ENCODE measurements at places on chromosomes 1 and 21.

- DNase-seq: no peak
Observed at GRCh38 chr1:172934417-172934762, 116.4 kb downstream of the TNFSF18 start.

DNA sequence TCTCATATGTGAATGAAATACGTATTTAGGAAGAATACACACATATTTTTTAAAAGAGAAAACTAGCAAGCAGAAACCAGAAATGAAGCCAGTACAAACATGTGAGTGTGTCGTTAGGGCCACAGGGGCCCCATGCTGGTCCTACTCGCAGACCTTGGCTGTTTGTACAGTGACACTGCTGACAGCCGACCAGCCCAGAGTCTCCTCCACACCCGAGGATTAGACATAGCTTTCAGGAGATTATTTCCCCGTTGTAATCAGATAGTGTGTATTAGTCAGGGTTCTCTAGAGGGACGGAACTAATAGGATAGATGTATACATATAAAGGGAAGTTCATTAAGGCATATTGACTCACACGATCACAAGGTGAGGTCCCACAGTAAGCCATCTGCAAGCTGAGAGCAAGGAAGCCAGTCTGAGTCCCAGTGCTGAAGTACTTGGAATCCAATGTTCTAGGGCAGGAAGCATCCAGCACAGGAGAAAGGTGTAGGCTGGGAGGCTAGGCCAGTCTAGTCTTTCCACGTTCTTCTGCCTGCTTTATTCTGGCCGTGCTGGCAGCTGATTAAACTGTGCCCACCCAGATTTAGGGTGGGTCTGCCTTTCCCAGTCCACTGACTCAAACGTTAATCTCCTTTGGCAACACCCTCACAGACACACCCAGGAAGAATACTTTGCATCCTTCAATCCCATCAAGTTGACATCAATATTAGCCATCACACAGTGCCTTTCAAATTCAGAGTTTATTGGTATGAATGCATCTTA lies 51.2 kb downstream of the DIP2A start:
- DNase-seq: no peak

DNA sequence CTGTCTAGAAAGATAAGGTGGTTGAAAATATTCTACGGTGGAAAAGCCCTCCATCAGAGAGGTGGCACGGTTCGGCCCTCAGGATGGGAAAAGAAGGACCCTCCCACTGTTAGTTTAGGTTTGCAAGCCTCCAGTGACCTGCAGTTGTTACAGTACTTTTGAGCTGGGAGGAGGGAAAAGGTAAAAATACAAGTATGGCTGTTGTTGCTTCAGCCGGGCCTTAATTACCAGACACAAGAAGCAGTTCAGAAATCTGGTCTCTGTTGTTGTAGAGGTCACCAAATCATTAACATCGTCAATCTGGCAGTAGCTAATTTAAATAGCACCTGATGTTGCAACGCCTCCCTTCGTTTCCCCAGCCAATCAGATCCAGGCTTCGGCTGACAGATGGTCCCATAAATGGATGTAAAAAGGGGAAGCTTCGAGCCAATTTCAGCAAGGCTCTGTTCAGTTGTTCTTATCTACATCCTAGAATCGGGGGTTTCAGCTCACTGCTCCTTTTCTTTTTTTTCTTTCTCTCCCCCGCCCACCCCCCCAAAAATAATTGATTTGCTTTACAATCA lies at the start of gene ELAVL4:
ELAVL4 (plus strand) TSS at position 424 of the 563 bp plus-strand sequence. CDS start 270 bp downstream, outside the sequence.
- DNase-seq: no peak

- DNase-seq: no peak
Observed at GRCh38 chr21:17440969-17441368, 71.9 kb upstream of the CXADR start.

DNA sequence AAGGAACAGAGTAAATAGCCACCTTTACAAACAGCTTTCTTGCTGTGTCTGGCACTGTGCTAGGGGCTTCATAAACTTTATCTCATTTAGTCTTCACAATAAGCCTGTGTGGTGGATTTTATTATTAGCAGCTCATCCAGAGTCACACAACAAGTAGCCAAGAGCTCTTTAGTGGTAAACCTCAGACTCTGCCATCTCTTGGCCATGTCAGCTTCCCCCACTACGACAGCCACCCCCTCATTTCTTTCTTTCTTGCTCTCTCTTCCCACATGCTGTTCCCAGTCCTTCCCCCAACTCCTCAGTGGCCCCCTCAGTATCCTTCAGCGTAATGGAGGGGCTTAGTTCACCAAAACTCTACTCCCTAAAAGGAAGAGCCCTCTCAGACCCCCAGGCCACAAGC lies 1.2 kb upstream of the ZNF683 start:
- DNase-seq: no peak

DNA sequence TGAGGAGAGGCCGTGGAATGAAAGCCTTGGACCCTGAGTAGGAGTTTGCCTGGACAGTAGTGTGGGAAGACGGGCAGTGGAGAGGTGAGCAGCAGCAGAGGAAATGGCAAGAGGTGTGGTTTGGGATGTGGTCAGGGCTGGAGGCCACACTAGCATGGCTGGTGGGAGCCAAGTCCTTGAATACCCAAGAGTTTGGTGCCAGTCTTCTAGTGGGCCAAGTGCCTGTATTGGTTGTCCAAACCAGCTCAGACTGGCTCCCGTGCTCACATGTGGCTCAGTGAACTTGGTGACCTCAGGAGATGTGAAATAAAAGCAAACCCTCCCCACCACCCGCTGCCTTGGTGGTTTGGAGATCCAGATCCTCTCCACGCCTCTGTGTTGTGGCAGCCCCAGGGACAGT lies 2.4 kb downstream of the GUCA2A start:
- no peak for DNase-seq

DNA sequence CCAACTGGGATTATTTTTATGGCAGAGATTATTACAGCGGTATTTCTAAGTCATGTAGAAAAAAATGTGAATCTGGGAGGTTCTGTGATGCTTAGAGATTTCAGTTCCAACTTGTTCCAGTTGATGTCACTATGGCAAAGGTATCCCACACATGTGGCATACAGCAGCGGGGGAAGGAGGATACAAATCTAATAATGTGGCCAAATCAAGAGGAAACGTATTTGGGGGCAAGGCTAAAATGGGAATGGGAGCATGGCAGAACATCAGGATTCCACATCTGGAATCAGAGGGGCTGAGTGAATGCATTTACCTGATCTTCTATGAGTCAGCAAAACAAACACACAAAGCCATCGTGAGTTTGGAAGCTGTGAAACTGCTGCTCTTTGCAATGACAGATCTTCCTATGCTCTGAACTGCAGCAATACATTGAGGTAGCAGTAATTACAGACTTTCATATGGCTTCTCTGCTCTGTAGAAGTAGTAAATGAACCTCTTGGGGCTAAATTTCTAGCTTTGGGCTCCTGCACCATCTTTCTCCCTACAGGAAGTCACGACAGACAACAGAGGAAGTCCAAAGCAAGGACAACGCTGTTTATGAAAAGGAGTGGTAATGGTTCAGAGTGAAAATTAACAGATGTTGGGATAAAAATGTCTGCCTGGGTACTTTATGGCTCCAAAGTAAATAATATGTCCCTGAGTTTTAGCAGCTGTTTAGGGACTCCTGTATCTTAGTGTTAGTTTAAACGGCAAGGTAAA lies 55.5 kb downstream of the GABPA start:
- DNase-seq: no peak

- DNase-seq: no peak
Observed at GRCh38 chr1:93710499-93711453, 29.1 kb upstream of the BCAR3 start.

GRCh38 chr21:38980416-38981313 lies 174.9 kb downstream of the ETS2 start:
- DNase-seq: no peak

DNA sequence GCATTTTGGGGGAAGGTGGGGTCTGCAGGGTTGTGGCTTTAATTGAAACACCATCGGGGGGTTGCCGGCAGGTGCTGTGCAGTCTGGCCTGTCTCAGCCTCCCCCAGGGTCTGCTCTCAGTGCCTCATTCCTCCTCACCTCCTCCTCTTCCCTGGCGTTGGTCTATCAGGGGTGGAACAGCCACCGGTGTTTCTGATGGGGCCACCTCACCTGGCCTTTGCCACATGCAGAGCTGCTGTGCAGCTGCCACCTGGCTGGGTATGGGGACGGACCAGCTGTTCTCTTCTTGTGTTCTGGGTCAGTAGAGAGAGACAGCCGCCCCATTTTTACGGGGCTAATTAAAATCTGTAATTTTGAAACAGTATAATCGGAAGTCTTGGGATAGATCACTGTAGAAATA lies 53.9 kb downstream of the SPSB1 start:
- DNase-seq: no peak

DNA sequence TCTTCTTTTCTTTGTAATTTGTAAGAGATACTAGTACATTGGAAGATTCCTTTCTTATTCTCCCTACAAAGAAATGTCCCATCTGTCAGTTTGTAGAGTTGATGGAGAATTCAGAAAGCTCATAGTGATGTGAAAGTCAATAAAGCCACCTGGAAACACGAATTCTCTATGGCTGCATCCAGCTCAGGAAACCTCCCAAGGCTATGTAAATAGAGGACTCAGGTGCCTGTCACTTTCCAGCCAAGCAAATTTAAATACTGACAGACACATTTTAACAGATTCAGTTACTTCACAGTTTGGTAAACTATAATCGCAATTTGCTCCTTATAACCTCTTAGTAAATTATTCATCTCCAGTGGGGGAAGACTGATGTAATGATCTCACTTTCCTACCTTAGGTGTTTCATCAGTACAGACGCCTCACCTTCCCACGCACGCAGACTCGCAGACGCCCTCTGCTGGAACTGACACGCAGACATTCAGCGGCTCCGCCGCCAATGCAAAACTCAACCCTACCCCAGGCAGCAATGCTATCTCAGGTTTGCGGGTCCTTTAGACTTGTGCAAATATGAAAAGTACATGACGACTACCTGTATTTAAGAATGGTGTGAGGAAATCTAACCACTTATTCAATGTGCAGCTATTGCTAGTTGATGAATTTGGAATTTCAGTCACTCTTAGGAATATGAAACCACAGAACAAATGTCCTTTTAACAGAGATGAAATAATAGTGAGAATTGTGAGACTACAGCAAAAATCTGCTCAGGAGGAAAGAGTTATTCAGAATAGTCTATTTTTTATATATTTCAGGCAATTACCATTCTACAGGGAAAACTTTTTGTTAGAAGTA lies 60.6 kb downstream of the PTPRC start:
- DNase-seq: peak; percentile 57

GRCh38 chr1:18913065-18913835 lies 10.9 kb upstream of the ALDH4A1 start:
- DNase-seq: peak; percentile 60

GRCh38 chr1:213122514-213122929 lies 71.5 kb downstream of the RPS6KC1 start:
- DNase-seq: peak; percentile 49

DNA sequence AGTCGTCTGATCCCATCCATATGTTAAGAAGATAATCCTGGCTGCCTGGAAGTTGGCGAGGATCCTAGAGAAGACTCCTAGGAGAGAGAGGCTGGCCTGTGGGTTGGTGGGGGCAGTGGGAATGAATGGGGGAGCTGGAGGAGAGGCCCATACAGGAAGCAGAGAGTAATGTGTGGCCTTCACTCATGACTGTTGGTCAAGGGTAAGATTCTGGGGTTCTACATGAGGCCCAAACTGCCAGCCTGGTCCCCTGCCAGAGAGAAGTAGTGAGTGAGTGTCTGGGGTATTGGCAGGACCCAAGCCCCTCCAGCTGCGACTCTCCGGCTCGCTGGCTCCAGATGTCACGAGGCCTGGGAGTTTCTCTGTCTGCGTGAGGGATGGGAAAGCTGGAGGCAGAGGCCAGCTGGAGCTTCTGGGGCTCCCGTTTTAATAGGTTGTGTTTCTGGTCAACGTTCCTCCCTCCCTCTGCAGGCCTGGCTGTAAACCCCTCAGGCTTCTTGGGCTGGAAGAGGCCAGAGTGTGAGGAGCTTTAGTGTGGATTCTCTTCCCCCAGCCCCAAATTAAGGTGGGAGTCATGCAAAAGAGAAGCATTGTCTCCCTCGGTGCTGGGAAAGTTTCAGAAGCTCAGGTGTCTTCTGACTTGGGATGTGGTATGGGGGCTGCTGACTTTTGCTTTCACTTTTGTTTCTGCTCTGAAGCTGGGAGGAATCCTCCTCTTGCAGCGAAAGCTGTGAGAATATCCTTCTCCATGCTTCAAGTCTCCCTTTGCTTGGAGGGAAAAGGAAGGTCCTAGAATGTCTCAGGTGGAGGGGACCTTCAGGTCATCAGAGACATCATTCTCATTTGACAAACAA lies 2.6 kb downstream of the TMEM51 start:
- DNase-seq: no peak

DNA sequence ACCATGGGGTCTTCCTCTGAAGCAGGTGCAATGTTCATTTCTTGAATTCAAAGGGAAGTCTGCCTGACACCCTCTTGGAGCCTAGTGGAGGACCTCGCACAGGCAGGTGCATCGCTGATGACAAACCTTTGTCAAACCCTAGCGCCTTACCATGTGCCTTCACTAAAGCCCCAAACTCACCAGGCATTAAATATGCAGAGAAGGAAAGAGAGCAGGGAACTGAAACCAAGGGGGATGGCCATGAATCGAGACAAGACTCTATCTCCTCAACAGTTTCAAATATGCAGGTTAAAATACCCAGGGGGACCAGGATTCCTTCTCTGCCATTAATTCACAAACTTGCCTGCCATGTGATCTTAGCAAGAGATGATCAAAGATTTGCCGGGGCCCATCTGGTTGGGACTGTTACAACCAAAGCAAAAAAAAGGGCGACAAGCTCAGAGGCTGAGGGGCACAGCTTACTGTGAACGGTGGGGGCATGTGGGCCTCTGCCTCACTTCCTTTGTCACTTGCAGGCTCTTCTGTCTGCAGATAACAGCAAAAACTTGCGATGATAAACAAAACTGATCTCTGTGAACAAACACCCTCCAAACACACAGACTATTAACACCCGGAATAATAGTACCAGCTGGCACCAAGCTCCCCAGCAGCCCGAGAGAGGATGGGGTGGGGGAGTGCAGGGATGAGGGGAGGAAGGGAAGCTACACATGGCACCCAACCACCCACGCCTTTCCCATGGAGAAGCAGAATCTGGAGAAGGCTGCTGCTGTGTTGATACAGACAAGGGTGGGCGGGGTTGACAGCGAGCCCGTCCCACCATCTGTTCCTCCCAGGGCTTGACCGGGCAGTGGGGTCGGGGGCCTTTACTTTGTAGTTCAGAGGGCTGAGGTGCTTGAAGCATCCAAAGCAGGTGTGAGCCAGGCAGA lies 33.9 kb downstream of the TMEM63A start:
- peak; percentile 43 for DNase-seq

- no peak for DNase-seq
Observed at GRCh38 chr1:63922848-63923247, 149.0 kb downstream of the ROR1 start.

DNA sequence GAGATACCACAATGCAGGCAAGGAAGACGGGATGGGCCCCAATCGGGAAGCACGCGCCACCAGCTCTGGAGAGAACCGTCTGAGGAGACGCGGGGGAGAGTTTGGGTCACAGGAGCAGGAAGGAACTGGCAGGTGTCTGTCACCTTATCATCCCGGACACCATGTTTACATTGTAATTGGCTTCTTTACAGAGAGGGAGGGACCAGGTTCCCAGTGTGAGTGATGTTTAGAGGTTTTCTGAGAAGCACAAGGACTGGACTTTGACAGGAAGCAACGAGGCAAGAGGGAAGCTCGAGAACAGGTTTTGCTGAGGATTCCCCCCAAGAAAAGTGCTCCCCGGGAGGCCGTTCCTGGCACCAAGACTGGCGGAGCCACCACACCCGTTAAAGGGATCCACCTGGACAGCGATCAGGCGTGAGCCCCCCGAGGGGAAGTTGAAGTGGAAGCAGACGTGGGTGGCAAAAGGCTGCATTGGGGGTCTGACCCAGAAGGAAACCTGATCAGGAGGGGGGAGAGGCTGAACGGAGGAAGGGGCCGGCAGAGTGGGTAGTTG lies 957 bp downstream of the EPS15 start:
- no peak for DNase-seq

Data from T-cell (primary cell).